ENCODE measurements at places on chromosomes 13 and 19.

- no peak for DNase-seq
Observed at GRCh38 chr19:18589380-18590272, 1.0 kb downstream of the REX1BD start.

DNA sequence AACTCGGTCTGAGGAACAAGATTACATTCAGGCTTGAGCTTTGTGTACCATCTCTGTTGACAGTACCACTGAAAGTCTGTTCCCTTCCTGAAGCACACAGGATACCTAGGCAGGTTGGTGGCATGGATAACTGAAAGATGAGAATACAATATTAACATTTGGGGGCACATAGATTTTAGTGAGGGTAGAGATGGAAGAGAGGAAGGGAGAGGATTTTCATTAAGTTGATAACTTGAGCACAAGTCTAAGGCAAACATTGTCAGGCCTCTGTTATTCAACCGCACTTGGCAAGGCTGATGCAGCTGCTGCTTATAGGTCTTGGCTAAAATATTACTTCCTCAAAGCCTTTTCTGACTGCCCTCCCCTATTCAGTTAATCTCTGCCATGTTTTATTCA, 10.9 kb downstream of the MIR17HG start:
- DNase-seq = no peak

DNA sequence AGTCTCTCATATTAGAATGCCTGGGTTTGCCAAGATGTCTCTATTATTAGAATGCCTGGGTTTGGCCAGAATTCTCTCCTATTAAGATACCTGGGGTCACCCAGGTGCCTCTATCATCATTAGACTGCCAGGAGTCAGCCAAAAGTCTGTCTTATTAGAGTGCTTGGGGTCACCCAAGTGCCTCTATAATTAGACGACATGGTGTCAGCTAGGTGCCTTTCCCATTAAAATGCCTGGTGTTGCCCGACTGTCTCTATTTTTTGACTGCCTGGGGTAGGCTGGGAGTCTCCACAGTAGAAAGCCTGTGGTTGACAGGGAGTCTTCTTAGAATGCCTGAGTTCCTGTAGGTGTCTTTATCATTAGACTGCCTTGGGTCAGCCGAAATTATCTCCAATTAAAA, 1536.6 kb downstream of the UQCRFS1 start:
- no peak for DNase-seq

- no peak for DNase-seq
Observed at GRCh38 chr19:34732612-34733211, 1.3 kb upstream of the ZNF181 start.

DNA sequence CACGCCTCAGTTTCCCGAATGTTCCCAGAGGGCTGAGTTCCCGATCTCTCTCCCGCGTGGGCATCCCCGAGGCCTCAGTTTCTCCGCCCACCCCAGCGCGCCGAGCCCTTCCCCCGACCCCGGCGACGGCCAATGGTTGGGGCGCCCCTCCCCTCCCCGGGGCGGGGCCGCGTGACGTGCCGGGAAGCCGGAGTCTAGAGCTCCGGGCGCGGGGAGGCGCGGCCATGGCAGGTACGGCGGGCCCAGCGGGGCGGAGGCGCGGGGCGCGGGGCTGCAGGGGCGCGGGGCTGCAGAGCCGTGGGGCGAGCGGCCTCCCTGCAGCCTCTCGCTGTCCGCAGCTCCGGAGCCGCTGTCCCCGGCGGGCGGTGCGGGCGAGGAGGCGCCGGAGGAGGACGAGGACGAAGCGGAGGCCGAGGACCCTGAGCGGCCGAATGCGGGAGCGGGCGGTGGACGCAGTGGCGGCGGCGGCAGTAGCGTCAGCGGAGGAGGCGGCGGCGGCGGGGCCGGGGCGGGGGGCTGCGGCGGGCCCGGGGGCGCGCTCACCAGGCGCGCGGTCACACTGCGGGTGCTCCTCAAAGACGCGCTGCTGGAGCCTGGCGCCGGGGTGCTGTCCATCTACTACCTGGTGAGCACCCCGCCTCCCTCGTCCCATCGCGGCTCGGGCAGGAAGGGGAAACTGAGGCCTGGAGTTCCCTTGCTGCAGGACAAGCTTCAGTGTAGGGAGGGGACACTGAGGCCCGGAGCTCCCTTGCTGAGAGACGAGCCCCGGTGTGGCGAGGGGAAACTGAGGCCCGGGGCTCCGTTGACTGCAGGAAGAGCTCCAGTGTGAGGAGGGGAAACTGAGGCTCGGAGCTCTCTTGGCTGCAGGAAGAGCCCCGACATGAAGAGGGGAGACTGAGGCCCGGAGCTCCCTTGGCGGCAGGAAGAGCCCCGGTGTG, at the start of gene MPND:
Gene MPND, plus strand, starts transcription at position 193 of the 938 bp plus-strand sequence. Its CDS starts 32 bp downstream, at position 225.
- DNase-seq = no peak

- no peak for DNase-seq
Observed at GRCh38 chr19:8441725-8442544, 2.8 kb upstream of the HNRNPM start.

DNA sequence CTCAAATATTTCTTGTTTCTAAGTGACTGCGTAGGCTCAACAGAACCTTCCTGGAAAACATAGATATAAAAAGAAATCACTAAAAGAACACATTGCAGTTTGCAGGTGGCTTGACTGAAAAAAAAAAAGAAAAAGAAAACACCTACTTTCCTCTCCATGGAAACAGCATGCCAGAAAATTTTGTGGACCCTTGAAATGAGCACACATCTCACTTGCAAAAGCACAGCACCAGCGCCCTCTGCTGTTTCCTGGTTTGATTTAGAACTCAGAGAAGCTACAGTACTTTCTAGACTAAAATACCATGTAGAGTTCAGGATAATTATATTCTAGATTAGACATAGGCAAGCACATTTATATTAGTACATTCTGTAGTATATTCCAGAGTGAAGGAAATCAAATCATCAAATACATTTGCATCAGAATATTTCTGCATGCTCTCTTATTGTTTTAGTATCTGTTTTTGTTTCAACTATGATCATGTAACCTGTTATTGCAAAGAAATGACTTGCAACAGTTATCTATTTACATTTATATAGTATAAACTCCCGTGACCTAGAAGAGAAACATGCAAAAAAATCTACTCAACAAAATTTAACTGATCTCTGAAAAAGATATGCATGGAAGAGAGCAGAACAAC, 22.3 kb upstream of the XPO4 start:
- DNase-seq = no peak

GRCh38 chr19:2444251-2445002, 12.3 kb downstream of the LMNB2 start:
- DNase-seq = no peak

DNA sequence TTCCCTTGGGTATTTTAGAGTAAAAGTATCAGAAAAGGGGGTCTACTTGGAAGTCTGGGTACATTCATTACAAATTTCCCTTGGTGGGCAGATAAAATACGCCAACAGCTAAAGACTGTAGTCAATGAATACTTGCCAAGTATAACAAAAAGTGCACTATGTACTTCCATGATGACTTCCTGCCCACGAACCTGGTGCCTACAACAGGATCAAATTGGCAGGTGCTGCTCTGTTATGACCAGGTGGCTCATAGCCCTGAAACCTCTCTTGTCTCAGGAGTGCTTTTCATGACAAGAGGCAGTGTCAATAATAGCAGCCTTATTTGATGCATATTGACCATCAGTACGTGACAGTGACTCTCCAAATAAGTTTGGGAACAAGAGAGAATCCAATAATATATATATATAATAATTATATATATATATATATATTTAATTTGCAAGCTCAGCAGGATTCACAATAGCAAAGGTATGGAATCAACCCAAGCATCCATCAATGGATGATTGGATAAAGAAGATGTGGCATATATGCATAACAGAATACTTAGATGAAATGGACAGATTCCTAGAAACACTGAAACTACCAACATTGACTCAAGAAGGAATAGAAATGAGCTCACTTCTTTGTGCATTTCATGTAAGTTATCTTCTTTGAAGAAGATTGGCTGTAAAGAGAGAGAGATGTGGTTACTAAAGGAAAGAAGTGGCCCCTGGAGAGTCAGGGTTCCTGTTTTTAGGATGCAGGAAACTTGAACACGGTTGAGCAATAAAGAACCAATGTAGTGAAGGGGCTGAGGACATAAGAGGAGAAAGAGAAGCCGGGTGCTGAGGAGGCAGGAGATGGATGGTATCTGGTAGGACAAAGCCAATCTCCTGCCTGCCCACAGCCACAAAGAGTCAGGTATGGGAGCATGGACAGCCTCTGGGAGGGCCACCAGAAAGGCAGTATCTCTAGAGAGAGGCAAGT, 52.0 kb upstream of the GTF2F2 start:
- no peak for DNase-seq

DNA sequence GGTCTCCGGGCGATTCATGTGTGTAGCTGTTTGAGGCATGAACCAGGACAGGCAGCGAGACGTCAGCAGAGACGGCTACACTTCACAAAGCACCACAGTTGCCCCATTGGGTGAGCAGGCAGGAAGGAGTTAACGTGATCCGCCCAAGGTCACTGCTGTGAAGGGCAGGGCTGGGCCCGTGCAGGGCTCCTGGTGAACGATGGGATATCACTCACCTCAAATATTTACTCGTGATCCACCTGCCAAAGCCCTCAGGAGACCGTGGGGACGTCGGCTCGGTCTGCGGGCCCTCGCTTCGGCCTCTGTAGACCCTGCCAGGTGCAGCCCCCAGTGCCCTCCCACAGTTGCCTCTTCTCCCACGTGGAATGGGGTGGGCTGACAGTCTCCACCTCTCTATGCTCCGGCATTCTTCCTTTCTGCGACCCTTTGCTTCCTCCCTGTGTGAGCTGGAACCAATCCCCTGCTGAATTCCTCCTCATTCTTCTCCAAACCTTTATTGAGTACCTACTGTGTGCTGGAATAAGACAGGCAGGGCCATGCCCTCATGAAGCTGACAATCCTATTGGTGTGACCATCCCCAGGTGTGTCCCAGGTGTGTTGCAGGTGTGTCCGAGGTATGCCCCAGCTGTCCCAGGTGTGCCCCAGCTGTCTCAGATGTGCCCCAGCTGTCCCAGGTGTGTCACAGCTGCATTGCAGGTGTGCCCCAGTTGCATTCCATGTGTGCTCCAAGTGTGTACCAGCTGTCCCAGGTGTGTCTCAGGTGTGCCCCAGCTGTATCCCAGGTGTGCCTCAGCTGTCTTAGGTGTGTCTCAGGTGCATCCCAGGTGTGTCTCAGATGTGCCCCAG, 2.0 kb upstream of the GRK1 start:
- no peak for DNase-seq

GRCh38 chr13:112325920-112326645, 50.1 kb upstream of the SPACA7 start:
- DNase-seq = no peak

DNA sequence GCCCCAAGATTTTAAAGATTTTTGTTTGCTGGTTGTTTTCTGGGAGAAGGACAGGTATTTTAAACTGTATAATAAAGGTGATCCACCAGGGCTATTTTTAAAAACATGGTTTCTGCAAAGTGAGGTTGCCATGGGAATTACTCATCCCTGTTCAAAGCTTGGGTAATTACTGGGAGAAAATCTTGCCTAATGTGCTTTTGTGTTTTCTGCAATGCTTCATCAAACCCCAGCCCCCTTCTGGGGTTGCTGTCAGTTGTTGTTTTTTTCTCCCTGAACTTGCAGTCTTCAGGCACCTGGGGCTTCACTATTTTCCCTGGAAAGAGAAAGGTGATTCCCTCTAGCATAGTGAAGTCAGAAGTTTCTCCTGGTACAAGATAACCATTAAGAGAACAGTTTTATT, 277.2 kb downstream of the NALCN start:
- no peak for DNase-seq

DNA sequence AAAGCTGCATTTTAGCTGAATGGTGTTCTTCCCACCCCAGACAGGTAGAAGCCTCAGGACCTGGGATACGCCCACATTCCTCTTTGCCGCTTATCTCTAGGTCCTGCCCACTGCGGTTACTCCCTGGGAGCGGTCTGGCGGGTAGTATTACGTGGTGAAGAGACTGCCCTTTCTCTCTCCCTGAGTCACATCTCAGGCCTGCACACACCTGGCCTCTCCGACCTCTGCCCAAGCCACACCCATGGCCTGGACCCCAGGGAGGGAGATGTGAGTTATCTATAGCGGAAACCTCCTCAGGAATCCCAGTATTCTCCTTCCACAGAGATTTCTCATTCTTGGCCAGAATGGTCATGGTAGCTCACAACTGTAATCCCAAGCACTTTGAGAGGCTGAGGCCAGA, 17.3 kb downstream of the RHPN2 start:
- DNase-seq = no peak

GRCh38 chr19:28294395-28294794, 918.6 kb downstream of the UQCRFS1 start:
- DNase-seq = no peak

DNA sequence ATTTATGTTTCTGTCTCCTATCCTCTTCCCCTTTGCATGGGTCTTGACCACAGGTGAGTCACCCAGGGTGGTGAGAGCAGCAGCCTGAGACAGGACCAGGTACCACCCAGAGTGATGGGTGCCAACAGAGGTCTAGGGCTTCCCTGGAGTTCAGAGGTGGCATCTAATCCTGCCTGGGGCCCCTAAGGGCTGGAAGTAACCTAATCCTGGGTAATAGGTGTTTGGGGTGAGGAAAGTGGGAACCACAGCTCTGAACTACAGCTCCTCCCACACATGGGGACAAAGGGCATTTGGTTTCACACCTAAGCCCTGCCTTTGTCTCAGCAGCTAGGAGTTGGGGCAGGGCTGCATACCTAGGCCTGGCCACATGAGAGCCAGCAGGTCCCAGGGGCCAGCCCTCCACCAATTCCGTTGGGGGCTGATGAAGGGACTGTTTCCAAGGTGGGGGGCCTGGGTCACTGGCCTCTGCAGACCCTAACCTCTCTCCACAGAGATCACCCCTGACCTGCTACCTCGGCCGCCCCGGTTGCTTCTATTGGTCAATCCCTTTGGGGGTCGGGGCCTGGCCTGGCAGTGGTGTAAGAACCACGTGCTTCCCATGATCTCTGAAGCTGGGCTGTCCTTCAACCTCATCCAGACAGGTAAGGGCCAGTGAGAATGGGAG, 8.0 kb downstream of the SPHK2 start:
- no peak for DNase-seq

- DNase-seq = no peak
Observed at GRCh38 chr19:14517446-14517839, 754 bp downstream of the DNAJB1 start.

- no peak for DNase-seq
Observed at GRCh38 chr13:33644581-33645543, 173.1 kb upstream of the RFC3 start.

- no peak for DNase-seq
Observed at GRCh38 chr13:99548448-99548847, 47.2 kb downstream of the TM9SF2 start.

- DNase-seq = no peak
Observed at GRCh38 chr13:27728271-27728670, 64.0 kb upstream of the GSX1 start.

DNA sequence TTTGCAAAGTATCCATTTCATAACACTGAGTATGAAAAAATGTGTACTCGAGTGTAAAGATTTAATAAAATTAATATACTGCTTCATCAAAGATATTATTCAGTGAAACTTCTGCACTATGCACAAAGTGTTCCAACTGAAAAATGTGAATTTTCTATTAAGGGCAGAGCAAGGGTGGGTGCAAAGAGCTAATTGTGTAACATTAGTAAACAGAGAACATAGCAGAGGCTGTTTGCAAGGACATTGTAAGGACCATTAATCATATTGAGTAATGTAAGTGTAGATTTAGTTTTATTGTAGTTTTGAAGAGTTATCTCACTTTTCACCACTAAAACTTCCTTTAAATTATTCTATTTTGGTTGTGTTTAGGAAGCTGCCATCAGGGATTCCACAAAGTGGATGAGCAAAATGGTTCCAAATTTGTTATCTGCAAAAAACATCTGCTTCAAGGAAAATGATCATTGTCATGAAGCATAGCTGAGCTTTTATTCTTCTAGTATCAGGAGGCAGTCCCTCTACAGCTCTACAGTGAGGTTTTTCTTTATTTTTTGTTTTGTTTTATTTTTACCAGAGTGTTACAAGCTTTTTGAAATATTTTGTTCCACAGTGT, 1375.4 kb downstream of the SLITRK1 start:
- DNase-seq = no peak

GRCh38 chr19:5192568-5192967, 148.0 kb downstream of the PTPRS start:
- no peak for DNase-seq

Data from cortex of kidney (tissue), 1 donor.